ENCODE measurements at places on chromosomes 3 and 15.
A peak's percentile ranks its signal among the peaks of the same experiment; 100 is the strongest.

DNA sequence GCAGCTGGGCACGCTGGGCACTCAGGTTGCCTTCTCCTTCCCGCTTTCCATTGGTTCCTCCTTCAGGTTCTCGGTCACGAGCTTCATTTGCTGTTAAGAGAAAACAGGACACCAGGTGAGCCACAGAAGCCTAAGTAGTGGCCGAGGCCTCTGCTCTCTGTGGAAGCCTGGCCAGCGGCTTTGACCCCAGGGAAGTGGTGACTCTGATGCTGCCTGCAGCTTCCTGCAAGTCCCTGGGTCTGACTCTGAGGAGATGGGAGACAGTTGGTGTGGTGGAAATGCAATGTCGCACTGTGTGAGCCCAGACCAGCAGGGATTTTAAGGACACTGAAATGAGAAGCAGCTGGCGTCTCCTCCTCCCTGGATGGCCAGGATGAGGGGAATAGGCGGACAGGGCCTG is 80.5 kb downstream of the SNRK start:
- DNase-seq = no peak

GRCh38 chr3:101701696-101702634 is 15.4 kb upstream of the RPL24 start:
- no peak for DNase-seq

DNA sequence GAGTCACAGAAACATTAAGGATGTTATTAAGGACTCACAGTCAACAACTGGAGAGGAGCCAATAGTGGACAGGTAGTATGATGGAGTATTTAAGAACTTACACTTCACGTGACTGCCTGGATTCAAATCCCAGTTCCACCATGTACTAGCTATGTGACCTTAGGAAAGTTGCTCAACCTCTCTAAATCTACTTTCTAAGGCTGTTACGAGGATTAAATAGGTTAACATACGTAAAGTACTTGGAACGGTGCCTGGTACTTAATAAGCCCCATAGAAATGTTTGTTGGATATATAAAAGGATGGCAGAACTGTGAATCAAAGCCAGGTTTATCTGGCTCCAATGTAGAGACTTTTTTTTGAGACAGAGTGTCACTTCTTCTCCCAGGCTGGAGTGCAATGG is 24.4 kb downstream of the THRB start:
- DNase-seq = no peak

GRCh38 chr3:58629629-58630028 is 36.9 kb downstream of the FAM3D start:
- no peak for DNase-seq

DNA sequence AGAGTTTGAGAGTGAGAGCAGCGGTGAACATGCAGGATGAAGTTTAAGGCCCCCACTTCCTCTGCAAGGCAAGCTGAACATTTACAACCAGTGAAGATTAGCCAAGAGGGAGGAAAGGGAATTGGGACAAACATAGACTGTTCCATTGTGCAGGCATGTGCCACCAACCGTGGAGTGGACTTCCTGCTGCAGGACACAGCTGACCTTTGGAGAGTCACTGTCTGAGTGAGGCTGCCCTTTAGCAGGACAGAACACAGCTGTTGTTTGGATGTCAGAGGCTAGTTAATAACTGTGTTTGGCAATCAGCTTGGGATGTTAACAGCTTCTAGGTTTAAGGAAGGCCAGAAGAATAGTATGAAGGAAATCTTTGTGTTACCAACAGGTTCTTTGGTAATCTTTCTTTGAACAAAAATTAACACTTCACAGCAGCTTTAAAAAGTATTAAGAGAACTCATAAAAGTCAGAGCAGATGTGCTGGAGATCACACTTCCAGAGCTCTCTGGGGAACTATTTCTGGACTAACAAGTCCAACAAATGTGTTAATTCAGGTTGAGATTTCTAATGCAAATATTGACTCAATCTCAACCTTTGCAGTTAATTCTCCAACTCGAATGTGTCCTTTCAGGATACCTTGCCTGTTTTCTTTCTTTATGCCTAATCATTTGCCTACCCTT is 31.4 kb downstream of the CTDSPL start:
- peak; percentile 67 for DNase-seq

GRCh38 chr15:70410371-70410985 is 312.8 kb upstream of the TLE3 start:
- DNase-seq = no peak

DNA sequence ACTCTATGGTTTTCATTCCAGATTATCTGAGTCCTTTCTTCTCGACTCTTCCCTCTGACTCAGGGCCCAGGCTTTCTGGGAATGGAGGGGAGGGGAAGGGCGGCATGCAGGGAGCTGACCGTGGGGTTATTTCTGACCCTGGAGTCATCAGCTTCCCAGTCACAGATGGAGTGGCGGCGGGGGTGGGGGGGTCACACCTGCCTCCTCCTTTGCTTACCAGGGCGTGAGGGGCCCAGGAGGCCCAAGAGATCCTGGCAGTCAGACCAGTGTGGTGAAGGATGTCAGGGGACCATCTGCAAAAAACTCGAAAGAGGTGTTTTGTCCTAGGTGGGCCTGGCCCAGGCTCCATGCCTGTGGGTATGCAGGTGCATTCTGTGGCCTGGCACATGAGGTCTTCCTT is 996 bp upstream of the XIRP1 start:
- no peak for DNase-seq
